ENCODE measurements at places on chromosomes 1 and 21.

- no peak for DNase-seq
Measured at GRCh38 chr1:205837382-205837970, 12.5 kb downstream of the PM20D1 start.

- DNase-seq = no peak
Measured at GRCh38 chr21:44751186-44751798, 39.9 kb upstream of the TSPEAR start.

DNA sequence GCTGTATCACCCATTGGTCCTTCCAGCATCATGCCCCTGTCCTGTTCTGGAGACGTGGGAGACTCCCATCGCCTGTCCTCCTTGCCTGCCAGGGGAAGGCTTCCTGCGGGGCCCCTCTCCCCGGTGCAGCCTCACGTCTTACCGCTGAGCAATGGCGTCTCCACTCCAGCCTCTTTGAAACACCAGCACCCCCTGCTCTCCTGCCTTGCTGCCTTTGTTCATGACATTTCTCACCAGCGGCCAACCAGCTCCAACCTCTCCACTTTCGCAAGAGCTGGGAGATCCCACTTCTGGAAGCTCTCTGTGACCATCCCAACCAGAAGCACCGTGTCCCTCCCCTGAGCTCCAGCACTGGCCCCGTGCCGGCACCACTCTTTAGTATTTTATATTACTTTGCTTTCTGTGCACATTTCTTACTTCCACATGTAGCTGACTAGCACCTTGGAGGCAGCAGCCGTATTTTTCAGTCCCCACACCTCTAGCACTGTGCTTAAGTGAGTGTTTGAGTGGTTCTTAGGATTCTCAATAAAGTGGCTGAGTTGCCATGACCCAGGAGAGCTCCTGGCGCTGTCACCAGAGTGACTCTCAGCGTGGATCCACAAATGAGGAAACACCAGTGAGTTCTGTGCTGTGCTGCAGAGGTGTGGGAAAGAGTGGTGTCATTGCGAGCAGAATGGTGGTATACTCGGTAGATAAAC lies 83.5 kb downstream of the ATP5PO start:
- DNase-seq = no peak

- peak; percentile 45 for DNase-seq
Measured at GRCh38 chr1:225848030-225848955, 33.9 kb downstream of the TMEM63A start.

- no peak for DNase-seq
Measured at GRCh38 chr1:178486100-178487069, 10.4 kb downstream of the CLEC20A start.

- DNase-seq = peak; percentile 29
Measured at GRCh38 chr1:203127666-203128430, at the start of gene ADORA1. Gene ADORA1 (plus strand): TSS chr1:203127726. CDS start chr1:203128842, 1,116 bp downstream.

- peak; percentile 15 for DNase-seq
Measured at GRCh38 chr1:35298464-35298863, 30.0 kb downstream of the ZMYM4 start.

DNA sequence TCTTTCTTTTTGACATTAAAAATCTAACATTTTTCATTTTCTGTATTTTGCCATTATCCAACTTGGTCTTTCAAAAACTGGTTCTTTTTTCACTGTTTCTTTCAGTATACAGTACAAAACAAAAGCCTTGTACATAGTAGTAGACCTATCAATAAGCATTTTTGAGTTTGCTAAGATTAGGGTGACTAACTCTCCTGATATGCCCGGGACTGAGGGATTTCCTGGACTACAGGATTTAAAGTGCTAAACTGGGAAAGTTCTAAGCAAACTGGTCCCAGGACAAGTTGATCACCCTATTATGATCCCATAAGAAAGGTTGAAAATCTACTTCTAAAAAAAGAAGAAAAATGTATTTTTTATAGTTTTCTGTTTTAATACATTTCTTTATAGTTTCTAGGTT lies 120.9 kb downstream of the USP25 start:
- DNase-seq = no peak

GRCh38 chr1:77085109-77085508 lies 134.1 kb downstream of the PIGK start:
- DNase-seq = no peak

GRCh38 chr1:10429868-10430215 lies 391 bp upstream of the CENPS start:
- no peak for DNase-seq

DNA sequence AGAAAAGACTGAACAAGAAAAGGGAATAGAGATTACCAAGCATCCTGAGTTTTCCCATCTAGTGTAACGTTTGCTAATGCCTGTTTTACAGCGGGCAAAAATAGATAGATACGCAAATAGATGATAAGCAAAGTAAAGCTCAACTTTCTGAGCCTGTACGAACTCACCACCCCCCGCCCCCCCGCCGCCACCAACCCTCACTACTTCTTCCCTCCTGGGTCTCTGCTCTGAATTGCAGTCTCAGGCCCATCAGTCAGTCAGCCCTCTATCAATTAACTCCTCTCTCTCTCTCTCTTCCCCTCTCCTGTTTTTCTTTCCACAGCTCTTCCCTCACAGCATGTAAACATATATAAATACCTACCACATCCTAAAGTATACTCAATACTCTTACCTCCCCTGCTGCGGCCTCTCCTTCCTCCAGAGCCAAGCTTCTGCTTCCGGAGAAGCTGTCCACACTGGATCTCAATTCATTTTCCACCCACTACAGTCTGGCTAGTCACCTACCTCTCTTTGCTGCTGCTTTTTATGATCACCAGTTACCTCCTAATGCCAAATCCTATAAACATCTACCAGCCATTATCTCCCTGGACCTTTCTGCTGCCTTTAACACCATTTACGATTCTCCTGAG lies 64.6 kb downstream of the CAPN2 start:
- no peak for DNase-seq

- no peak for DNase-seq
Measured at GRCh38 chr1:9281908-9282695, 10.6 kb upstream of the SPSB1 start.

DNA sequence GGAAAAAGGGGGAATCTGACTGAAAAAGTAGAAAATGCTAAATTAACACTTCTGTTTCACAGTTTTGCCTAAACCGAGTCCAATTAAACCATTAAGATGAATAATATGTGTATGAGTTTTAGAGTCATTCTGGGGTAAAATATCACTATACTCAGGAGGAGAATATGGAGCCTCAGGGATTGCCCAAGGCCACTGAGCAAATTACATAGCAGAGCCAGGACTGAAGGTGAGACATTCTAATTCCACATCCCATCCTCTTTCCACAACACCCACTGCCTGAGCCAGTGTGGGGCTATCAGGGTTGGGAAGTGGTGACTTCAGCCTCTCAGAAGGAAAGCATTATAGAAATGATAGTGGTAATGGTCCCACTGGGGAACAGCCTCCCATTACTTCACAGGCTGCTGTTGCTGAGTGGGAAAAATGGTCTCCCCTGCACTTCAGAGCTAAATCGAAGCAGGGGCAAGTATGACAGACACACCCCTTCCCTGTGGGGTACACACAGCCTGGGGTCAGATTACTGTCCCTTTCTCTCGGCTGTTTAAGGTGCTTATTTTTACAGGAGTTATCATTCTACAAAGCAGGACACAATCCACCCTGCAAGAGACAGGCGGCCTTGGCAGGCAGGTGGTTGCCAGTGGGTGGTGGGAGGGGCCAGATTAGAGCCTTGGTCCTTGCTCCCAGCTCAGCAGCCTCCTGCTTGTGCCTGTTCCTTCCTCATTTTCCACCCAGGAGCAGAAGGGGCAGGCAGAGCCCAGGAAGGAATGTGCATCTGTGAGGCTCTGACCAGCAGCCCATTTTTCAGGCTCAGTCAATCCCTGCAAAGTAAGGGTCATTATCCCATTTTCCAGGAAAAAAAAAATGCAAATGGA lies 9.5 kb upstream of the BCAR3 start:
- DNase-seq = no peak

DNA sequence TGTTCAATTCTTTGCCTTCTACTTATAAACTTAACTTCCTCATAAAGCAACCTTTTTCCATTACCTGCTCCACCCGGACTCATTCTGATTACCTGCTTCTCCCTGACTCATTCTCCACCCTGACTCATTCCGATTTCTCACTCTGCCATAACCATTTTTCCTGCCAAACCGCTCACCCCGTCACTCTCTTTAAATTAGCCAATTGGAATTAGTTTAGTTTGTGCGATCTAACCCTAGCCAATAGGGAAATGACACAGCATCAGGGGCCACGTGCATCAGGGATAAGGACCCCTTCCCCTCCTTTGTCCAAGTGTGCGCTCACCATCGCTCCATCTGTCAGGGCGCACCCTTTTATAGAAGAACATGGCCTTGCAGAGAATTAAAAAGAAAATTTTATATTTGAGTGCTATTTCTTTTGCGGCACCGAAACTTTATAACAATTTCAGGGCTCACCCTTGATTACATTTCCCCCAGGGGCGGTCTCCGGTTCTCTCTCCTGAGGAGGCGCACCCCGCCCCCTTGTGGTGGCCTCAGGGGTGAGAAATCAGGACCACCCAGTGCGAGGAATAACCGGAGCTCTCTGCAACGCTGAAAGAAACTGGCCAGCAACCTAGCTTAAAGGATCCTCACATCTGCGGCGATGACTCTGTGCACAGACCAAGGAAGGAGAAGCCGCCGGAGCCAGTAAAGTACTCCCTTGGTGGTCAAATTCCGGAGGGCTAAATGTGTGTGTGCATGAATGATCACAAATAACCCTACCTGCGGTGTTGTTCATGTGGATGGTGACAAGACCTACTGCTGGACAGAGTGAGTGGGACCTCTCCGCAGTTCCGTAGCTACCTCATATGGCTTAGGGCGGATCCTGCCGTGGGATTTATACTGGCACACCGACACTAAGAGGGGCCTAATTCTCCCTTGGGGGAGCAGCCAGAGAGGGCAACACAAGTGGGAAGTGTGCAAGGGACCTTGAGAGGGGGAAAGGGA lies 30.3 kb upstream of the CBR3 start:
- no peak for DNase-seq

DNA sequence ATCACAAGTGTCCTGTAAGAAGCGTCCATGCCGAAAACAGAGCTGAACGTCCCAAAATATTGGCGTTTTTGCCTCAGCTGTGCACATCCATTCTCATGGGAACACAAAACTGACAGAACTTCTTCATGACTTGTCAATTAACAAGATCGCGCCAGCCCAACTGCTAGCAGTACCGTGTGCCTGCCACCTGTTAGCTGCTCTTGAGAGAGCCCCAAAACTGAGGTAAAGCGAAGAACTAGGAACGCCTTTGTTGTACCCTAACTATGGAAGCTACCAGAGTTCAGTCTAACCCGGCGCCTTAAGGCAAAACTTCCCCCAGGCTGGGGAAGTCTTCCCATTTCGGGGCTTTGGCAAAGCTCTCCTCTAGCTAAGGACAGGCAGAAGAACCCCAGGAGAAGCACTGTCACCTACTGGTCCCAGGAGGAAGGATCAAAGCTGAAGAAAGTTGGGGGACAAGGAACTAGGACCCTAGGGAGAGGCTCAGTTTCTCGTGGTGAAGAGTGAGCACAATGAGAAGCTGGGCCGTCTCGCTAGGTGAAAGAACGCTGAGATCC lies 719 bp downstream of the EYA3 start:
- no peak for DNase-seq

Data from DMS153 (cell line).